Activated CD4-positive, alpha-beta T cell treated with anti-CD3 and anti-CD28 coated beads for 48 hours (primary cell): ENCODE measurements at places on chromosomes 7 and 10.
A peak's percentile ranks its signal among the peaks of the same experiment; 100 is the strongest.

DNA sequence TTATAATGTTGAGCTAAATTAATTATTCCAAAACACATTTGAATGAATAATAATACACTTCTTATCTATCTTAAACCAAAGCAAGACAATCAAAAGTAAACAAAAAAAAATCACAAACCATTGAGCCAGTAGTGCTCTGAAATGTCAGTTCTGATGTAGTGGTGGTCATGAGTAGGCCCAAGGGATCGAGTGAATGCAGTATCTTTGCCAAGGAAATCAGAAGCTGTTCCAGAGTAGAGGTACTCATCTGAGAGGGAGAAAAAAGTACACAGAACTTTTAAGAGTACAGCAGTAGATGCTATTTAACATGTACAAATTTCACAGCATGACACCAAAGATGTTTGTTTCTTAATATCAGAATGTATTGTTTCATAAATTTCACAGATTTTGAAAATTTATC, 121.5 kb downstream of the SEMA3D start:
- no peak for DNase-seq

- no peak for DNase-seq
These were observed 10.5 kb downstream of the CALY start for GRCh38 chr10:133326223-133326551.

DNA sequence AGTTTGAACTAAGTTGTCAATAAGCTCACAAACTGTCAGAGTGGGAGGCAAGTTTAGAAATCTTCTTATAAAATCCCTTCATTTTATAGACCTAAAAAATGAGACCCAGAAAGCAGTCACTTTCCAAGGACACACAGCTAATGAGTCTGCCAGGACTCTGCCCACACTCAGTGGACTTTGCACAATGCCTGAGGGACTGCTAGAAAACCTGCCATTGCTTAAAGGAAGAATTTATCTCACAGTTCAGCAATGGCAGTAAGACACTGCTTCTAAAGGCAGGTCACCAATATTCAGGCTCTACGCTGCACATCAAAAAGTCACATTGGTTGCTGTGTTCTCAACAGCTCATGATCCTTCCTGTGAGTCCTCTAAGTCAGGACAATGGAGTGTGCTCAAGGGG, 698.1 kb downstream of the GRID1 start:
- no peak for DNase-seq

- no peak for DNase-seq
These were observed 141.4 kb downstream of the GRID1 start for GRCh38 chr10:86225103-86225782.

GRCh38 chr7:87354749-87355148, 9.3 kb downstream of the CROT start:
- no peak for DNase-seq

GRCh38 chr10:50582766-50583762, 40.7 kb downstream of the SGMS1 start:
- DNase-seq: no peak

- no peak for DNase-seq
These were observed 122.8 kb upstream of the PDLIM1 start for GRCh38 chr10:95413588-95413987.

GRCh38 chr10:28393956-28394568, 91.2 kb upstream of the MPP7 start:
- DNase-seq: peak; percentile 75

DNA sequence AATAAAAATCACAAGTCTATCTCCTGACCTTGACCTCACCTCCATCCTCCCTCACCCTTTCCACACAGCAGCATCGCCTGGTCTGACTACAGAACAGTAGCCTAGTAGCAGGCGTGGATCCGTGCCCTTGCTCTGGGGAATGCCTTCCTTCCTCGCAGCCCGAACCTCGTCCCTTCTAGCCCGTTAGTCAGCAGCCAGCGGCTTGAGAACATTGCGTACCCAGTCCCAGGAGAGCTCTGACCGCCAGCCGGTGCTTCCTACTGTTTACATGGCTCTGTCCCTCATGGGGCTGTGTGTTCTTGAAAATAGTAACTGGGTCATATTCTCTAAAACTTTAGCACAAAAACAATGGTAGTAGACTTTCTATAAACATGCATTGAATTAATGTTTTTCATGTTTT, 682.7 kb upstream of the IGFBP3 start:
- no peak for DNase-seq

DNA sequence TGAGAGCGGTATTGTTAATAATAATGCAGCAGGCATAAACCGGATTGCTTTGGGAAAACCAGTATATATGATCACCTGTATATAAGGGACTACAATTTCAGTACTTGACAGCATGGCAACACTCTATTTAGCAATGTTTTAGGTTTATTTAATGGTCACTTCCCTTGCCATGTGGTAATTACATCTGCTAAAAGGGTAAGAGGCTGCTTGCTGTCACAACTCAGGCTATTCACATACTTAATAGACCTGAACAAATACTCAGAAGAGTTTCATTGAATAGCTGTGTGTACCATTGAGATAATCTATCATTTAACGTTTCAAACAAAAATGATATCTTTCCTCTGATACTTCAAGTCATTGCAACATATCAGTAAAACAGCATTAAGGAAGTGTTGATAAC, 90.1 kb downstream of the PCDH15 start:
- DNase-seq: no peak

GRCh38 chr7:15555381-15555859, 6.4 kb downstream of the AGMO start:
- DNase-seq: no peak
